OCI-LY7 (cell line): ENCODE measurements at places on chromosomes 6 and 20. TPM values are rescaled to one million over a fixed set of nuclear protein-coding genes. Genes with fewer than 3 reads are reported as not detected.

SLC12A5 gene
- total RNA-seq: 10.3 and 11.0 TPM in 2 replicates

SEMG1 gene
- total RNA-seq: not detected in 2 replicates

SIRPB2 gene
- not detected in 2 replicates for total RNA-seq

GINS1 gene
- 29.9 and 30.8 TPM in 2 replicates for total RNA-seq

ZNF165 gene
- 3.1 and 3.2 TPM in 2 replicates for total RNA-seq

PKIB gene
- 0.46 TPM in 1 of 2 replicates, not detected in the other for total RNA-seq

PSORS1C2 gene
- not detected in 2 replicates for total RNA-seq
